ENCODE measurements at places on chromosomes 2 and 18. TPM values are rescaled to one million over a fixed set of nuclear protein-coding genes. Genes with fewer than 3 reads are reported as not detected.

CCBE1 gene
- not detected for total RNA-seq

POTEI gene
- not detected for total RNA-seq

FBXO41 gene
- 25.3 TPM for total RNA-seq

OTOS gene
- not detected for total RNA-seq
